ENCODE measurements at places on chromosomes 2 and 18.

DNA sequence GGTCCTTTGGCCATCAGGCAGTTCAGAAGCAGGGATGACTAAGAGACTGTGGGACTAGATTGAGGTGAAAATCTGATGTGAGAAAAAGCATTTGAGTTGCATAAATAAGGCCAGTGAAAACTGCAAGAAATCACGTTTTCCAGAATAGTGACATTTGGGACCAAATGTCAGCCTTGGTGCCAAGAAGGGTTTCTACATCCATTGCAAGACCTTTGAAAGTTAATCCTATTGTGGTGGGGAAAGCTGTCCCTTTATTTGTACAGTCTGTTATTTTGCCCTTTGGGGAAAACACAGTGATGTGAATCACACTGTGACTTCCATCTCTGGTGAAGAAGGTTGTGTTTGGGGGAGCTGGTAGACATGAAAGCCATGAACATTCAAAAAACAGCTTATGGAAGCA lies 153.5 kb upstream of the SIX2 start:
- DNase-seq = no peak

- no peak for DNase-seq
Observed at GRCh38 chr2:135799738-135800137, 37.2 kb downstream of the LCT start.

DNA sequence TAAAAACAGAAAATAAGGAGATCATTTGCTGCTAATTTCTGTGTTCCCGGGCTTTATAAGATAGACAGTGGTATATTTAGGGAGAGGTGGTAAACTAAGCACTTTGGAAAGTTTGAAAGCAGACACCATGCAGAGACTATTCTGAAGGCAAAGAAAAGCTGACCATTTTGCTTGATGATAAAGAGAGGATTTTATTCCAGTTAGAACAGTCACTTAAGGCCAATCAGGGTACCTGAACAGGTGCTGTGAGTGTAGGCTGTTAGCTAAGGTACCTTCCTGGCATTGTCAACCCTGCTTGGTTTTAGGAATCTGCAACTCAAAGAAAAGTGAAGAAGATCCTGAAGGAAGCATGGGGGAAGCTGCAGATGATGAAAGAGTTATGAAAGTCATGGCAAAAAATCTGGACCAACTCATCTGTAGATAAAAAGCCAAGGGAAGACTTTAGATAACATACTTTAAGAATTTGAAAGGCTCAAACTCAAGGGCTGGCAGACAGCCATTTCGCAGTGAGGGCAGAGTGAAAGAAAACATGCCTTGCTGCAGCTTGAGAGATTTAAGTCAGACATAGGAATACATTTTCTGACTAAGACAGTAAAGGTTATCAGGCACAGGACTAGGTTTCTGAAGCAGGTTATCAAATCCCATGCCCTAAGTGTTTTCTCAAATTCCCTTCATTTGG lies 80.1 kb upstream of the ARL5A start:
- peak; percentile 35 for DNase-seq

- DNase-seq = no peak
Observed at GRCh38 chr18:40642692-40643229, 1312.3 kb upstream of the PIK3C3 start.

GRCh38 chr2:199136681-199137080 lies 321.1 kb downstream of the SATB2 start:
- no peak for DNase-seq

DNA sequence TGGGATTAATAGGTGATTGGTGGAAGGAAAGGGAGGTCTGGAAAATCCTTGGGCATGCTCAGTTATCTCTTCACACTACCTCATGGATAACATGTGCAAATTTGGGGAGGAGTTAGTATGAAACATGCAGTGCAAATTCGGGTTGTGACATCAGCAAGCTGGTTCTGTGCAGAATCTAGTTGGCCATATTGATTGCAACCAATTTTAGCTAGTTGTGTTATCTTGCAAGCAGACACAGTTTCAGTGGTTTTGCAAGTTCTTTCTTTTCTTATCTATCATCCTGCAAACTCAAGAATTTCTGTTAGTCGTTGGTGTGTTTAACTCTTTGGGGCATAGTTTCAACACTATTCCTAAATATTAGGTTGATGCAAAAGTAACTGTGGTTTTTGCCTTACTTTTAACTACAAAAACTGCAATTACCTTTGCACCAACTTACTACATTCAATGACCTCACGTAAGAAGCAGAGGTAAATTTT lies 135.4 kb downstream of the PTH2R start:
- DNase-seq = no peak

GRCh38 chr18:74989134-74989533 lies 219.8 kb downstream of the PTGR3 start:
- no peak for DNase-seq

DNA sequence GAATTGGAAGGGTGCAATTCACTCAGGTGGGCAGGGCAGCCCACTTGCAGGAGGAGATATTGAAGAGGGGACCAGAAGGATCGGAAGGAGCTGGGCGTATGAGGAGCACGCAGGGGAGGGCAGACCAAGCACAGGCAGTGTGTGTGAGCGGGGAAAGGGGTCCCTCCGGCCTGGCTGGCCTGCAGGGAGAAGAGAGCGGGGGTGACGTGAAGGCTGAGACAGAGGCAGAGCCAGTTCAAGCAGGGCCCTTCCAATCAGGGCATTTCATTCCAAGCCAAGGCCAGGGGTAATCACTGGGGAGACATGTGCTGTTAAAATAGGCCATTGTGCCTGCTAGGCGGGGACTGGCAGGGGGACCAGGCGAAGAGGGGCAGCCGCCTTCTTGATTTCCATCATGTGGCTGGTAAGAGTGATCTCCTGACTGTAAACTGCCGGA lies 62.2 kb downstream of the ACKR3 start:
- DNase-seq = no peak

DNA sequence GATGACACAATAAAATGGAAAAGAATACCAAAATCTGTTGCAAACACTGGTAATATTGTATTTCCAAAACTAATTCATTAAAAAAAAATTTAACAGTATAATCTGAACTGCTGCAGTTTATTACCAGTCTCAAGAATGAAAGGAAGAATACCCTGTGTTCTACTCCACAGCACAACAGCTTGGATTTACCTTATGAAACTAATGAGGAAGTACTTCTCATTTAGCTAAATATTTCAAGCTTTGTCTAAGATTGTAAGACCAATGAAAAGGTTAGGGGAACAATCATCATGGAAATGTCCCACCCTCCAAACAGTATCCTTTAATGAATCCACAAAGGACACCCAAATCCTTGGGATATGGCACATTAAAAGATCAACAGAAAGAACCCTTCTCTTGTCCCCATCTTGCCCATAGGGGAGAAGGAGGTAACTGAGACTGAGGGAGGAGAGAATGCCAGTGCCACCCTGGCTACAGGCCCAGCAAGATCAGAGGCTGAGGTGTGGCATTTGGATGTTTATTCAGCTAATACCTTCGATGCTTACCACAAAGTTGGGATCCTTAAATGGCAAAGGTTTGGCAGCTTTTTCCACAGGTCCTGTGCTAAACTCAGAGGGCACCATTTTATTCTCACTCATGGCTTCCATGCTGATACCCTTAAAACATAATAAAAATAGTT lies 17.7 kb downstream of the INO80C start:
- DNase-seq = peak; percentile 25

DNA sequence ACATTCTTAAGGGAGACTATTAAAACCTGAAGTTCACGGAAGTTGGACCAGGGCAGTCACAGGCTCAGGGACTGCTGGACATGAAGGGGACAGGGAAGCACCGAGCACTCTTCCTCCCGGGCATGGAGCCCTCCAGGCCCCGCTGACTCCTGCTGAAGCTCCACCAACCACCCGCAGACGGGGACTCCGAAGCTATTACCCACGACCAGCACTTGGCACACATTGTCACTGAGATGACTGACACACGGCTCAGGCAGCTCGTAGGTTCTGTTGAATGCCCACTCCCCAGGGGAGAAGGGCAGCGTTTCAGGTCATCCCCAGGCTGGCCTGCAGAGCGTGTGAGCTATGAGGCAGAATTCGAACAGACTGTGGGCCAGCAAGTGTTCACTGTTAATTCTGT lies 234.8 kb downstream of the NDUFA10 start:
- no peak for DNase-seq

DNA sequence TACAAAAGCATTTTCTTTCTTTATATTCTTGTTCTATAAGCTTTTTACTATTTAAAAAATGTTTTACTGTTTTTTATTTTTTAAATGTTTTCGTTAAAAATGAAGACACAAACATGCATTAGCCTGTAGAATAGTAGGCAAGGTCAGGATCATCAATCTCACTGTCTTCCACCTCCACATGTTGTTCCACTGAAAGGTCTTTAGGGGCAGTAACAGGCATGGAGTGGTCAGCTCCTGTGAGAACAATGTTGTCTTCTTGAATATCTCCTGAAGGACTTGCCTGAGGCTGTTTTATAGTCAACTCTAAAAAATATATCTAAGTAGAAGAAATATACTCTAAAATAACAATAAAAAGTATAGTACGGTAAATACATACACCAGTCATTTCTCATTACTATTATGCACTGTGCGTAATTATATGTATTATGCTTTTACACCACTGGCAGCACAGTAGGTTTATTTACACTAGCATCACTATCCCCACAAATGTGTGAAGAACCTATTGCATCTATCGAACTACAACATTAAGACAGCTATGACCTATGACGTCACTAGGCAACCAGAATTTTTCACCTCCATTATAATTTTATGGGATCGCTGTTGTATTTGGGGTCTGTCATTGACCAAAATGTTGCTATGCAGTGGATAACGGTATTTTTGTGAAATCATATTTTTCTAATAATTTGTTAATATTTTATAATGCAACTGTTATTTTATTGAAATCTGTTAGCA lies 764.3 kb downstream of the METTL4 start:
- DNase-seq = no peak

- DNase-seq = no peak
Observed at GRCh38 chr18:77081390-77081778, 51.2 kb downstream of the MBP start.

DNA sequence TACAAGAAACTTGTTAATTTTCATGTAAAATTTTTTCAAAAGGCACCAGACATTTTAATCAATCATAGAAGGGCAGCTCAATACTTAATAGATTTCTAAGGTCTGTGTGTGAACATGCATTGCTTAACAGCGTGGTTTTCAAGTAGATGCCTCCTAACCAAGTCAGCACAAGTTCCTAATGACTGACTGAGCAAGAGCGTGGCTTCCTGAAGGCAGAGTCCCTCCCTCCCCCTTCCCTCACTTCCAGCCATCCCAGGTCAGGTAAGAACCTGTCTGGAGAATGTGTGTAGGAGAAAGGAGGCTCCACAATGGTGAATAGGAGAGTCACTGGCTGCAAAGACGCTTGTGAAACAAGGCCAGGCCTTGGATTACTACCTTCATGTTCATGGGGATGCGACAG lies 33.5 kb upstream of the DAPL1 start:
- DNase-seq = peak; percentile 68

DNA sequence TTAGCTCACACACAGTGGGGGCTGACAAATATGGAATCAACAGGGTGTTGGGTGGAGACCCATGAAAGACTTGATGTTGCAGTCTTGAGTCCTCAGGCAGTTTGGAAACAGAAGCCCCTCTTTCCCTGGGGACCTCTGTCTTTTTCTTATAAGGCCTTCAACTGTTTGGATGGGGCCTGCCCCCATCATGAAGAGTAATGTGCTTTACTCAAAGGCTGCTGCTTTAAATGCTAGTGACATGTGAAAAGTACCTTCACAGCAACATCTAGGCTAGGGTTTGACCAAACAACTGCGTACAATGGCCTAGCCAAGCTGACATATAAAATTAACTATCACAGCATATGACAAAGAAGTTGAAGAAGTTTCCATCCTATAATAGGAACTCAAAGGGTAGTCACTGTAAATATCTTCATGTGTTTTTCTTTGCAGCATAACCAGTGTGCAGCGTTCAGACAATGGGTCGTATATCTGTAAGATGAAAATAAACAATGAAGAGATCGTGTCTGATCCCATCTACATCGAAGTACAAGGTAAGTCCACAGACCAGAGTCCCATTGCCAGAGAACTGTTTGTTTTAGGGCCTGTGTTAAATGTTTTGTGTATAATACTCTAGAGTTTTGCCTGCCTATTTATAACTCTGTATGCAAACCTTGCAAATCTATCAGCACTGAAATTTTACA lies 46.3 kb downstream of the MERTK start:
- no peak for DNase-seq

- DNase-seq = no peak
Observed at GRCh38 chr18:10230072-10230471, 224.4 kb upstream of the APCDD1 start.

- no peak for DNase-seq
Observed at GRCh38 chr2:213036836-213037235, 114.6 kb downstream of the IKZF2 start.

DNA sequence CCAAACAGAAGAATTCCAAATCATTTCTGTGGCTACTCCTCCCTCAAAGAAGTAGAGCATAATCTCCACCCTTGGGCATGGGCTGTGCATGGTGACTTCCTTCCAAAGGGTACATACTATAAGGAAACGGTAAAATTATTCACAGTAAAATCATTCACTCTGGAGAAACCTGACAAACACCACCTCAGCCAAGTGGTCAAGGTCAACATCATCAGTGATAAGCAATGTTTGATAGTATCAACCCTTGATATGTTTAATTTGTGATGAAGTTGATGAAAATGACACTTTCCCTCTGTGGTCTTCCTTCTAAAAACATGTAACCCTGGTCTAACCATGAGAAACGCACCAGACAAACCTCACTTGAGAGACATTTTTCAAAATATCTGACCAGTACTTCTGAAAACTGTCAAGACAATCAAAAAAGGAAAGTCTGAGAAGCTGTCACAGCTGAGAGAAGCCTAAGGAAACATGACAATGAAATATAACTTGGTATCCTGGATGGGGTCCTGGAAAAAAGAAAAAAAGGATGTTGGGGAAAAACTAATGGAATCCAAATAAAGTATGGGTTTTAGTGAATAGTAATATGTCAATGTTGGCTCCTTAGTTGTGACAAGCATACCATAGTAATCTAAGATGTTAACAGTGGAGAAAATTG lies 9.4 kb upstream of the TXNDC2 start:
- DNase-seq = no peak

DNA sequence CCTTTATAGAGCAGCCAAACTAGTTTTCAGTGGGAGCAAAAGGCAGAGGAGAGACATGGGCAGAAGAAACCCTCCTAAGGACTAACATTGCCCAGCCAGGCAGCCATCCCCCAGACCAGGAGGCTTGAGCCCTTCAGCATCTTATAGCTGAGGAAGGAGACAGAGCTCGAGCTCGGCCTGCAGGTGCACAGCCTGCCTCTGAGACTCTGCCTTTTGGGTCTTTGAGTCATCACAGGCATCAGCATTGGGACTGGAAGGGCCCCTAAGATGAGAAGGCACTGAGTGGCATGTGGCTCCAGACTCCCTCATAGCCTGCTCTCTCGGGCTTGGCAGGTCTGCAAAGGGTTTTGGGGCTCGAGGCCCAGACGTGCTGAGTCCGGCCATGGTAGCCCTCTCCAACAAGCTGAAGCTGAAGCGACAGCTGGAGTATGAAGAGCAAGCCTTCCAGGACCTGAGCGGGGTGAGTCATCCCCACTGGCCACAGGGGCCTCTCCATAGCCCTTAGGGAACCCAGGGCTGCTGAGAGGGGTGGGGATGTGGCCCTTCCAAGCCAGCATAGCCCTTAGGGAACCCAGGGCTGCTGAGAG lies 84.1 kb downstream of the EPAS1 start:
- DNase-seq = no peak
